ENCODE measurements at places on chromosomes 5 and 9.

- no peak for DNase-seq
These were observed 45.8 kb upstream of the RGMB start for GRCh38 chr5:98727686-98728085.

GRCh38 chr9:104094534-104095015 lies 466 bp downstream of the SMC2 start:
- DNase-seq: no peak

- no peak for DNase-seq
These were observed 65.3 kb upstream of the ADRB2 start for GRCh38 chr5:148760945-148761638.

- no peak for DNase-seq
These were observed 126.9 kb upstream of the ATP10B start for GRCh38 chr5:160978944-160979343.

GRCh38 chr9:95438561-95439357 lies 78.0 kb downstream of the PTCH1 start:
- DNase-seq: no peak

- DNase-seq: no peak
These were observed 11.3 kb downstream of the NINJ1 start for GRCh38 chr9:93122721-93123221.

DNA sequence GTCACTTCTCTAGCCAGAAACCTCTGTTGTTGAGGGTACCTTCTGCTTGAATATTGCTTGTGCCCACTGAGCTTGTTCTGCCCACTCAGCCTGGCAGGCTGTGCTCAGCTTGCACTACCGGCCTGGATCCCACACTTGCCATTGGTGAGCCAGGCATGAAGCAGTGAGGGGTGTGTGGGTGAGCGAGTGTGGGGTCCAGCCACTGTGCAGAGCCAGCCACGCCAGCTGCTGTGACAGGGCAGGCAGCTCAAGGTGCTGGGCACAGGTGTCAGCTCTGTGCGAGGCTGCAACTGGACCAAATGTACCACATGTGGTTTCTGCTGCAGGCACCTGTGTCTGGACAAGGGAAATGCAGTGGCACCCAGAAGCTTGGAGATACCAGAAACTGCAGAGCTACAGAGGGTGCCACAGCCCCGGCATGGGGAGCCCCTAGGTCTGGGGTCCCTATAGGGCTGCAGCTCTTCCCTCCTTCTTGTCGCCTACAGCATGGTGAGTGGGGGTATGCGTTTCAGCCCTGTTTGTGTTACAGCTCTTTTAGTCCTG lies 305.1 kb upstream of the RIOK2 start:
- DNase-seq: no peak

GRCh38 chr9:121272401-121272948 lies 4.5 kb downstream of the GSN start:
- DNase-seq: no peak

DNA sequence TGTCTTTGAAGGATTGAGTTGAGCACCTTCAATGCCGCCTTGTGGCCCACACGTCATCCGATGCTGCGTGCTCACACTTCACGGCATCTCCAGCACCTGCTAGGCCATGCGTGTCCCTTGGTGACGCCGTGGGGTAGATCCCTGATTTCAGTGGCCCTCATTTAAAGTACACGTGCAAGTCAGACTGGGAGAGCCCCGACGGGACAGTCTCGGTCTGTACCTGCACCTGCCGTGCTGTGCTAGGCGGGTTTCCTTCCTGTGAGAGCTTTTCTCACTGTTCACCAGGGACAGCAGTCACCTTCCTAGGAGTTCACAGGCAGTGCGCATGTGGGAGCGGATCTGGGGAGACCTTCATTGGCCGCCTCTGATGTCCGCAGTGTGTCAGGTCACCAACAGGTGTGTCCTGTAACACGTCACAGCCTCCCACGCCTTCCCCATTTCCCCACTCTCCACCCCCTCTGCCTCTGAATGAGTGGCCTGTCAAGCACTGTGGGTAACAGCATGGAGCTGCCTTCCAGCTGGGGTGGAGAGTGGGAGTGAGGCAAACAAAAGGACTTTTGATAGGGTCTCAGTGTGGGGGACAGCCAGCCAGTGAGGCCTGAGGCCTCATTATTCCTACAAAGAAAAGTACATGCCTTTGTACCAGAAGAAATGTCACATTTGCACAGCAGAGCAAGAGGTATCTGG lies 236.4 kb downstream of the FANCC start:
- DNase-seq: no peak

GRCh38 chr9:126144603-126145456 lies 181.8 kb upstream of the MVB12B start:
- no peak for DNase-seq

DNA sequence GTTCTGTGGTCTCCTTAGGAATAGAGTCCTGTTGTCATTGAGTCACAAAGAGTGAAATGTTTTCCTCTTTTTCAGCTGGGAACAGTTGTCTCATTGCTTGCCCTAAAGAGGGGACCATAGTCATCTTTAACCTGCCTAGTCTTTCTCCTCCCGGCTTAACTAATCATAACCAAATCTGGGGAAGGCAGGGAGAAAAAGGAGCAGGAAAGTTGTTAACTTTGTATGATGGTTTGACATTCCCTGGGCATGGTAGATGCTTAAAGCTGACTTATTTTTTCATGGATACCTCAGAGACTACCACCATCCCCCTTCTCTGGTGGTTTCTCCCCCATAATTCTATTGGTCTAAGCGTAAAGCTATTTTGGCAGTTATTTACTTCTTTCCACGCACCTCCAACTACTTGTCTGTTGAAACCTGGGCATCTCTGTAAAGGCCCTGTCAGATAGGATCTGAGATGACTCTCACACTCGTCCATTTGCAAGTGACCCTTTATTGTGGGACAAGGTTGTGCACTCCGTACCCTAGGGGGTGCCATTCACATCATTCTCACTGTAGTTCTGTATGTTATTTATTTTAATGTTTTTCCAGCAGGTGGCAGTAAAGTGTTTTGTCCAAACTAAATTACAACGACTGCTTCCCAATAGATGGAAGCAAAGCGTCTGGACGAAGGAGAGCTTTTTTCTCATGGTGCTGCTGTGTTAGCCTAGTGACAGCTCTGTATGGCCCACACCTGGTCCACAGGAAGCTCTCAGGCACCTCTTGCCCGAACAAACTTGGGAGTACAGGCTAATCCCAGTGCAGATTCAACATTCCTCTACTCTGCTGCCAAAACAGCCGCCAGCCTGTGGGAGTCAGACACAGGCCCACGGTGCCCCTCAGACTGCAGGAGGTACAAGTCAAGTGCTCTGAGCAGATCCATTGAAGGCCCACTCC lies 3.0 kb upstream of the FAM13B start:
- no peak for DNase-seq

GRCh38 chr5:164498438-164498837 lies 993.0 kb downstream of the MAT2B start:
- DNase-seq: no peak

DNA sequence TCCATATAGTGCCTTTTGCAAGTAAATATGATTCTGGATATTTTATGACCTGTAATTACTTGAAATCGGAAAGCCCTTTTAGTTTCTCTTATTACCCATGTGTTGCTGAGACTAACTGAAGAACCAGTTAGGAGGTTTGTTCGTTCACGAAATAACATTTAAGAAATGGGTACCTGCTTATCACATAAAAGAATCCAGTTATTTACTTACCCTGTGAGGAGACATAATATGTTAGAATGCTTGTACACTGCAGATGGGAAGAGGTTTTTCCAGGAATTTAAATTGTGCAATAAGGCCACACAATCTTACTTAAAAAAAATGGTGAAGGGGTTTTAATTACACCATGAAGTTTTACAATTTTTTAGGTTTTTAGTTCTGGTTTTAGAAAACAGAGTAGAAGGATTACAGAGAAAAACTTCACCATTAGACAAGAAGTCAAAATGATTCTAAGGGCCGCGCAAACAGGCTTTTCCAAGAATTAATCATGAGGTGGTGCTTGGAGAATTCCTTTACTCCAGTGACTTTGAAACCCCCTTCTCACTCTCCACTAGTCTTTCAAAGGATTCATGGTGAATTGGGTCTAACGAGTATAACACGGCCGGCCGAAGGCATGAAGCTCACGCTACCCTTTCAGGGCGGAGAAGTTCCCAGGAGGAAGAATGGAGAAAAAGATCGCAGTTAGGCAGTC lies 1.1 kb upstream of the PTGER4 start:
- DNase-seq: no peak

DNA sequence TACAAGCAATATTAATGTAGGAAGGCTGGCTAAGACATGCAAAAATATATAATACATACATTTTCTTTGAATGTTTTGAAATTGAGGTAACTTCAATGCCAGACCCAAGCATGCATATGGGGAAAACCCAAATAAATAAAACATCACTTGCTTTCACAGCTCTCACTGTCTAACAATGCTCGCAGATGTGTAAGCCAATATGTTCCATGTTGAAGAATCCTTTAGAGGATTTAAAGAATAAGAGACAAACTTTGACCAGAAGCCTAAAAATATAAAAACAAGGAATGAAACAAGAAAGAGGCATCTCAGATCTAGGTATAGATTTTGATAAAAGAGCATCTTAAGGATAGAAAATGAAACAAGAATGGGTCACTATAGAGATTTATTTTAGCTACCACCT lies 354.2 kb downstream of the CDH10 start:
- DNase-seq: no peak

- DNase-seq: no peak
These were observed 39.1 kb downstream of the FGD3 start for GRCh38 chr9:92986176-92987119.

DNA sequence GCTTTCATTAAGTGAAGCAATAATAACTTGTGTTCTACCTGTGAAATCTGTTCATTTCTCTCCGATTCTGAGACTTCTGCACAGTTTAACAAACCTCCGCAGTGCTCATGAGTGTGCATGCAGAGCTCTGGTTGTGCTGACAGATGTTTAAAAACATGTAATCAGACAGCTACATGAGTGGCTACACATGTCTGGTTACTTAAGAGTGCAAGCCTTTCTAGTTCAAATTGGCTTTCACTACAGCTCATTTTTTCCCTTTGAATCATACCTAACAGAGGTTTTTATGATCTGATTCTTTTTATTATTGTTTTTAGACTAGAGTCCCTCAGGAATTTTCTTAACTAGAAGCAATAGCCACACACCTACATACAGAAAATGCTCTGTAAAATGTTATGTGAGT lies 310.2 kb downstream of the ARRDC3 start:
- no peak for DNase-seq

GRCh38 chr5:119820608-119821007 lies 191.2 kb downstream of the FAM170A start:
- DNase-seq: no peak

DNA sequence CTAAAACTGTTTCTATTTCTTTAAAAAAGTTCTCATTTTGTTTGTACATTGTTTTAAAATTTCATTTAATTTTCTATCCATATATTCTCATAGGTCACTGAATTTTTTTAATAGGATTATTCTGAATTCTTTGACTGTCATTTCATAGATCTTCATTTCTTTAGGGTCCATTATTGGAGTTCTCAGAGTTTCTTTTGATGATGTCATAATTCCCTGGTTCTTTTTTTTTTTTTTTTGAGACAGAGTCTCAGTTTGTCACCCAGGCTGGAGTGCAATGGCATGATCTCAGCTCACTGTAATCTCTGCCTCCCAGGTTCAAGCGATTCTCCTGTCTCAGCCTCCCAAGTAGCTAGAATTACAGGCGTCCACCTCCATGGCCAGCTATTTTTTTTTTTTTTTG lies 89.9 kb downstream of the DMRT2 start:
- DNase-seq: no peak

DNA sequence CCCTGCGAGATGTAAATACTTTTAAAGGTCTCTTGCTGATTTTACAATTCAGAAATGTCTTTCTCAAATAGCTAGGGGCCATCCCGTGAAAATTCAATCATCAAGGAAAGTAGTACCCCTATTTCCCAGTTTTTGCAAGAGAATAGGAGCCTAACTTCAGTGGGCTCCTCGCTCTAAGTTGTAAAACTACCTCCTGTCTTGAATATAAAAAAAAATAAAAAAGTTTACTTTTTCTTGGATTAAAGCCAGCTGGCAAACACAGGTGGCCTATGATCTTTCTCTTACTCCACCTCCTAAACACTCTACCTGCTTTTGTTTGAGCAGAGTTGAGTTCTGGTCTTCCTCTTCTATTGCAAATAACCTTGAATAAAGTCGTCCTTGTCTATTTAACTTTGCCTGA lies 79.4 kb downstream of the SLCO4C1 start:
- no peak for DNase-seq

GRCh38 chr5:160496784-160497183 lies 75.1 kb downstream of the PTTG1 start:
- DNase-seq: no peak

GRCh38 chr5:168086104-168086610 lies 205.3 kb upstream of the WWC1 start:
- no peak for DNase-seq

DNA sequence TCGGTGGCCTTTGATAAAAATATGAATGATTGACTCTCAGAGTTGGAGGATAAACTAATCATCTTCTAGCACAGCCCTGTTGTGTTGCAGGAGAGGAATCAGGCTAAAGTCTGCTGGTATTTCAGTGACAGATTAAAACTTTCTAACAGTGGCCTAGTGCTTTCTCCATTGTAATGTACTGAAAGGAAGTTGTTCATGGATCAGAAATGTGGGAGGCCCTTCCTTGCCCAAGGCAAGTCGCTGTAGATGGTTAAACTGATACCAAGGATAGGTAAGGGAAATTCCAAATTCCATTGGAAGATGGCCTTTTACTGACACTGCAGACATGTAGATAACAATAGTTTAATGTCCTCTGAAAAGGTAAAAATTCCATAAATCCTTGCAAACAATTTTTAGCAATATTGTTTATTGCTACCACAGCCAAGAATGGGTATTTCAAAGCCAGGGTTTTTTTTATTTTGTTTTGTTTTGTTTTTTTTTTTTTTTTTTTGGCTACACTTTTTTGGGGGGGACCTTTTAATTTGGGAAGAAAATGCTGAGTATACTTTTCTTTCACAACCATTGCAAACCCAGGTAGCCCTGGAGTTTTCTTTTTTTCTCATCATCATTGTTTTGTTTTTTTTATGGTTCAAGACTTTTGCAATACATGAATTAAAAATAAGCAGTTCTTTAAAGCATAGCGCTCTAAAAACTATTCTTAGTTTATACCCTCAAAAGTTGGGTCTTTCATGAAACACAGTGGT lies 35.5 kb downstream of the WDR36 start:
- DNase-seq: no peak

DNA sequence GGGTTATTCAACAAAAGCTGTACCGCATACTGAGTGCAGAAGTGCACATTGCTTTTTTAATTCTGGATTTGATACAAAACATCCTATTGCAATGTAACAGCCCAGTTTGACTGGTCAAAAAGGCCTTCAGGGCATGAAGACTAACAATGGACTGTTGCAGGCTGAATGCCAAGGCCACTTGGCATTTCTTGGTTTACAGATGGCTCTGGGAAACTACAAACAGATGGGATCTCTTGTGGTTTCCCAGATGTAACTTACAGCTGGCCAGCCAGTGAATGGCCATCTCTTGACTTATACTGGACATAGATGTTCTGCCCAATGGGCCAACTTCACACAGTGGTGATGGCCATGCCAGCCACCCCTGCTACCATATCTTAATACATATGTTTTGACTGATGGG lies 36.8 kb downstream of the UGT3A2 start:
- no peak for DNase-seq

Data from thoracic aorta (tissue), 2 donors.